DMS79 treated with DMSO at 0.1 percent for 48 hours (cell line): ENCODE measurements at places on chromosomes 12 and 14.

GRCh38 chr14:102659797-102660196 lies 67.3 kb downstream of the RCOR1 start:
- DNase-seq, result no peak

DNA sequence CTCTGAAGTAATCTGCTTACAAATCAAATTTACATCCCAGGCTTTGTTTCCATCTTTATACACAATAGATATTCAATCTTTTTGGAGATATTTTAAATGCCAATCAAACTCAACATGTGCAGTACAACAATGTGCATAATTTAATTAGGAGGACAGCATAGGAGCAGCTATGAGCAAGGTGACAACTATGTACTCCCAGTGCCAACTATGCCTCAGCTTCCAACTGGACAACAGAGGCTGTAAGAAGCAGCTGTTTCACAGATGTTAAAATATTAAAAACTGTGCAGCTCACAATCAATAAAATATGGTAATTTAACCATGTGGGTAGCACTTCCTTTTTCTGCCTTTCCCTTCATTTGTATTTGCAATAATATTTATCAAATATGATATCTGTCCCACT lies 99.9 kb downstream of the ST8SIA1 start:
- DNase-seq, result no peak

GRCh38 chr12:29551812-29552211 lies 54.3 kb upstream of the OVCH1 start:
- DNase-seq, result no peak

- DNase-seq, result no peak
Observed at GRCh38 chr14:28770061-28770460, 3.5 kb downstream of the FOXG1 start.

- DNase-seq, result peak; percentile 30
Observed at GRCh38 chr12:22046968-22047390, 961 bp downstream of the CMAS start.

GRCh38 chr14:64947710-64948611 lies 5.4 kb upstream of the GPX2 start:
- no peak for DNase-seq

- peak; percentile 72 for DNase-seq
Observed at GRCh38 chr14:76647697-76648298, 113.5 kb upstream of the VASH1 start.

GRCh38 chr12:607541-608001 lies 55.7 kb downstream of the NINJ2 start:
- DNase-seq, result no peak

GRCh38 chr12:94141892-94142291 lies 6.5 kb upstream of the PLXNC1 start:
- DNase-seq, result no peak

- DNase-seq, result no peak
Observed at GRCh38 chr12:11684393-11684792, 34.9 kb downstream of the ETV6 start.

- DNase-seq, result no peak
Observed at GRCh38 chr14:102508410-102508773, 1.2 kb downstream of the ANKRD9 start.
